Fibroblast of lung (primary cell): ENCODE measurements at places on chromosomes 1 and 21. TPM values are rescaled to one million over a fixed set of nuclear protein-coding genes. Genes with fewer than 3 reads are reported as not detected.

The SFN gene
- under 0.01 TPM in 1 of 2 replicates, not detected in the other for total RNA-seq

The SYPL2 gene
- total RNA-seq, result 0.26 and 1.7 TPM in 2 replicates

The CBR3 gene
- total RNA-seq, result 13.4 and 21.1 TPM in 2 replicates

The LEMD1 gene
- total RNA-seq, result not detected in 2 replicates

The RORC gene
- total RNA-seq, result under 0.01 and 0.17 TPM in 2 replicates

The ZC3H11A gene
- total RNA-seq, result 87.6 and 98.6 TPM in 2 replicates

The PLA2G2C gene
- not detected in 2 replicates for total RNA-seq

DNA sequence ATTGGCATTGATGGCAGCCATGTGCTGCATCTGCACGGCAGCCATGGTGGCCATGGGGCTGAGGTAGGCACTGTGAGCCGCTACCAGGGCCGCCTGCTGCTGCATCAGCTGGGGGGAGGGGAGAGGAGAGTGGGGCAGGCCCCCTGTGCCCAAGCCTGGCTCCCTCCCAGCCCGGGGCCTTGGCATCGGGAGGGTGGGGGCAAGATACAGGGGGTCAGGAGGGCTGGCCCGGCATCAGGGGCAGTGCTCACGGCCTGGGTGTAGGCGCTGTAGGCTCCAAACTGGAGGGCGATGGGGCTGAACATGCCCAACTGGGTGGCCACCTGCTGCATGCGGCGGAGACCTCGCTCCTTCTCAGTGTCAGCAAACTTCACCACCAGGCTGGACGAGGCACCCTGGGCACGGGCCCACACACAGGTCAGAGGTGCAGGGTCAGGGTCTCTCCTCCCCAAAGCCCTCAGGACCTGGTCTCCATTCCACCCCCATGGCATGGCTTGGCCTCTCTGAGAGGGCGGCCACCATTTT lies 9.0 kb downstream of the CELF3 start:
- no peak for DNase-seq

DNA sequence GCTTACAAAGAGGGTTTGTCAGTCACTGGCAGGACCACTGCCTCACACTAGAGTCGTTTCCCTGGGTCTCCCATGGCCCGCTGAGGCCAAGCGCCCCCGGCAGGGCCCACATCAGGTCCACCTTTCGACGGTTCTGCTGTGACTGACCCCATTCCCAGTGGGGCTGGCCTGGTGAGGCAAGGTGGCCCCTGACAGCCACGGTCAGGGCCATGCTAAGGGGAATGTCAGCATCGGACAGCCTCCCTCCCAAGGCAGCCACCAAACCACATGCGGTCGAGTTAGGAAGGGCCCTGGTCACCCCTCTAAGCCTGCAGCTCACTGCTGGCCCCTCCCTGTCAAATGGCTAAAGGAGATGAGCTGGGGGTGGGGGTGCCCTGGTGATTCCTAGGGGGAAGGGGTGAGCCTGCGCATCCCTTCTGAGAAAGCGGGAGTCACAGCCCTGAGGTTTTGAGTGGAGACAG lies 2.9 kb upstream of the KIF17 start:
- no peak for DNase-seq

DNA sequence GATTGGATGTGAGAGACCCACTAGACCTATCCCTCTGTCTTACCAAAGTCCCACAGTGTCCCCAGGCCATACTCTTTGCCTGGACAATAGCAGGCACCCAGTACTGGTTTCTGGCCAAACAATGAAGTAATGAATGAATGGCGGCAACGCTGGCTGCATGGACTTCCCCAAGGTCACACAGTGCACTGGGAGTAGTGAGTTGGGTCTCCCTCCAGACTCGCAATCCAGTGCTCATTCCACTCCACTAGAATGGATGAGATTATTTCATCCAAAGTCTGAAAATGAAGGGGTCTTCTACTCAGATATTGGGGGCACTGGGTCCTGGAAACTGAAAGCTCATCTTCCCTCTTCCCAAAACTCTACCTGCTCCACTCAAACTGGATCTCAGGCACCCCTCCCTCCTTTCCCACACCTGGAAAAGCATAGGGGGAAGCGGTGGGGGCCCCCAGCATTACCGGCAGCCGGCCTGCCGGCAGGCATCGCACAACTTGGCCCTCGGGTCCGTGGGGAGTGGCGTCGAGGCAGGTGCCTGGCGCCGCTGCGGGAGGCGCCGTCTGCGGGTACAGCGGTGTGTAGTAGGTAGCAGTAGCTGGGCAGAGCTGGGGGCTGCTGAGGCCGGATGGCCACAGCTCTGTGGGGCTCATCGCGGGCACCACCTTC lies 816 bp downstream of the E2F2 start:
- no peak for DNase-seq

GRCh38 chr1:53691326-53691725 lies 47.6 kb downstream of the GLIS1 start:
- DNase-seq, result no peak

GRCh38 chr1:114510274-114511031 lies 550 bp downstream of the TRIM33 start:
- DNase-seq, result peak; percentile 47

DNA sequence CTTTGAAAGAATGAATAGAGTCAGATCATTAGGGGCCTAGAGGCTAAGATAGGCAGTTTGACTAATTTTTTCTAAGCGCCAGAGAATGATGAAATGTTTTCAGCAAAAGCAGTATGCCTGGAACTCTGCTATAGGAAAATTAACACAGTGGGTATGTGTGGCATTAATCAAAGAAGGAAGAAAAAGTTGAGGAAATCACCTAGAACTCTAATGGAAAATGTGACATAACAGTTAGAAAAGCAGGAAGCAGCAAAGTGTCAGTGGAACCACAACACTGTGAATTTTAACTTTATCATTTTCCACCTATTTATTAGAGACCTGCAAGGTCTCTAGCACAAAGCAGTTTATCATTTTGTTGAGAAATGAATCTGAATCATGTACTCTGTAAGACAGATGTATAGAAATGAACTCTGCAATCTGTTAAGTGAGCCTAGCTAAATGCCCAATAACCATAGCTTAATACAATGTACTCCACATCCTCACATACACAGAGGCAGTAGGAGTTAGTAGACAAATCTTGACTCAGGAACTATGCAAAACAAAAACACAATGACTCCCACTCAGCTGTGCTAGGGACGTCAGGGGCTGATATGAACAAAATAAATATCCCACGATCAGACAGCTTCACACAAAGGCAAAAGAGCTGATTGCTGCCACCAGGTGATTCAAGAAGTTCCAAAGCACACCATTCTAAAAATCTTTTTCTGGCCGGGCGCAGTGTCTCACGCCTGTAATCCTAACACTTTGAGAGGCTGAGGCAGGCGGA lies 500.7 kb upstream of the NFIA start:
- DNase-seq, result no peak

DNA sequence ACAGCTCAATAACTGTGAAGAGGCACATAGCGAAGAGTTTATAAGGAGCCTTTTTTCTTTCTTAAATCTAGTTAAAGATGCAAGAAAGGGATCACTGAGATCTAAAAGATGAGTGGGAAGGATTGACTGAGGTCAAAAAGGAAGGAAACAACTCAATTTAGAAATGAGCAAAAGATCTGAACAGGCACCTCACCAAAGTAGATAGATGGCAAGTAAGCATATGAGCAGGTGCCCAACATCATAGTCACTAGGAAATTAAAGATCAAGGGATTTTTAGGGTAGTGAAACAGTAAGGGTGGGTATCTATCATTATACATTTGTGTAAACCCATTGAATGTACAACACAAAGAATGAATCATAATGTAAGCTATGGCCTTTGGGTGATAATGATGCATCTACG lies 44.6 kb upstream of the CSF1 start:
- DNase-seq, result no peak

GRCh38 chr1:74729741-74730478 lies 2.9 kb downstream of the CRYZ start:
- peak; percentile 43 for DNase-seq

DNA sequence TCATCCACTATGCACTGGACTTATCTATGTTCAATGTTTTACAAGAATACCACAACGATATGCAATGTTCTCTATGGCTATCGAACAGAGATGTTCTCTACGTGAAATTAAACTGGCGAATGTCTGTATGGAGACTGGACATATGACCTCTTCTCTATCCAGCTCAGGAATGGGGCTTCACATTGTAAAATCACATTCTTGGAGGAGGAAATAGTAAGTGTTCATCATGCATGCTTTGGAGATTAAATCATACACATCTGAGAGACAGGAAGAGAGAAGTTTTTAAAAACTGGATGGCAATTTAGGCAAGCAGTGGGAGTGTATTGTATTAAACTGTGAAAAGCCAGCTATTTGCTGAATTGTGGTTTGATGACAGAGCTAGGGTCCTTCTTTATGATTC lies 47.9 kb upstream of the RGL1 start:
- DNase-seq, result peak; percentile 53

- DNase-seq, result peak; percentile 89
These were observed 65.1 kb downstream of the GADD45A start for GRCh38 chr1:67749844-67750690.

DNA sequence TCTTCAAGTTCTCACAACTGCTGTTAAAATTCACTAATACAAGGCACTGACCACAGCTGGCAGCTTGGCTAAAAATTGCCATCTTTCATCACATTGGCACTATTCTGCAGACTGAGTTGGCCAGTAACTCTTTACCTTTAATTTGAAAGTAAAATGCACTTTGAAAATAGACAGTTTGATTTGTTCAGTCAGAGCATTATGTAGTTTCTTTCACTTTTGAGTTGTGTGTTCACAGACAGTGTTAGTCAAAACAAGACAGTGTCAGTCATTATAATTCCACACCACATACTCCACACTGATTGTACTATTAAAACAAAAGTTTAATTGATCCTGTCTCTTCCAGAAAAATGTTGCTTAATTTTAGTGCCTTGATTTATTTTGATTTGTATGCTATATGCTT lies 160.7 kb downstream of the SDCCAG8 start:
- no peak for DNase-seq

DNA sequence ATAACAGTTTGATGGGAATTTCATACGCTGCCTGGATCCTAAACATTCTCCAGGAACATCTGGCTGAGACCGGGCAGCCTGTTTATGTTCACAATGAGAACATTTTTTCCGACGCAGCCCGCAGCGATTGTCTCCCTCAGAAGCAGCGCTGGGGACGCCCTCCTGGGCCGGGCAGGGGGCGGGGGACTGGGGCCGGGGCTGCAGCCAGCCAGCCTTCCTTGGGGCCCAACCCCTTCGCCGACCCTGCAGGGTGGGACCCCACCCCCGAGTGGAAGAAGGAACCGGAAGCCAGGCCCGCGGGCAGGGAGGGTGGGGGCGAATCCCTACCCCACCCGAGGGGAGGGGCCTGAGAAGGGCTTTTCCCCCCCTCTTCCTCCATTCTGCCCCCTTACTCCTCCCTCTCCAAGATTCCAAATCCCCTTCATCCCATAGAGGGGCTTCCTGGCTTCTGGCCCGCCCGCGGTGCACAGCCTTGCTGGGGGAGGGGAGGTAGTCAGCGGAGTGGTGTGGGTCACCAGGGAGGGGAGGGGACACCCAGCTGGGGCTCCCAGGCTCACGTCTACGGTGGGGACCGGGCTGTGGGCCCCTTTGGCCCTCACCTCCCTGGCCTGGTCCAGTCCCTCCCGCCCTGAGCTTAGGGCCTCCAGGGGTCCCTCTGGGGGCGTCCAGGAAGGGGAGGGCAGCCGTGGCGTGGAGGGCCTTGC lies 60.6 kb downstream of the WNT9A start:
- DNase-seq, result peak; percentile 58

DNA sequence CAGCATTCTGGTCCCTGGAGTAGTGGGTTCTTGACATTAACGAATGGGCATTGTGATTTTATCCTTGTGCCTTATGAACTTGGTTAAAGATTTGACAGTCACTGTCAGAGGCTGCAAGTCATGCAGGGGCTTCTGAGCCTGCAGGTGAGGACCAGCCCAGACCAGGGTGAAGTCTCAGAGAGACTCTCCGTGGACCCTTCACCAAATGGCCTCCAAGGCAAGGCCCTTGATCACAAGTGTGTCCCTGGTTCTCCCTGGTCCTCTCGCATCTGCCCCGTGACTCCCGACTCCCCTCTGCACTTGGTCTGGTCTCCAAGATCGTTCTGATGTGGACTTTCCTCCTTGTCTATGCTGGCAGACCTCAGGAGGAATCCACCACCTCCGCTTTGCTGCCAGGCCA lies 476.5 kb upstream of the VAMP3 start:
- DNase-seq, result no peak

- no peak for DNase-seq
These were observed 59.0 kb upstream of the TEKT2 start for GRCh38 chr1:36024847-36025246.

GRCh38 chr1:188652678-188653077 lies 1823.9 kb downstream of the PLA2G4A start:
- peak; percentile 5 for DNase-seq

- peak; percentile 90 for DNase-seq
These were observed 68.6 kb upstream of the ERRFI1 start for GRCh38 chr1:8094481-8095241.

DNA sequence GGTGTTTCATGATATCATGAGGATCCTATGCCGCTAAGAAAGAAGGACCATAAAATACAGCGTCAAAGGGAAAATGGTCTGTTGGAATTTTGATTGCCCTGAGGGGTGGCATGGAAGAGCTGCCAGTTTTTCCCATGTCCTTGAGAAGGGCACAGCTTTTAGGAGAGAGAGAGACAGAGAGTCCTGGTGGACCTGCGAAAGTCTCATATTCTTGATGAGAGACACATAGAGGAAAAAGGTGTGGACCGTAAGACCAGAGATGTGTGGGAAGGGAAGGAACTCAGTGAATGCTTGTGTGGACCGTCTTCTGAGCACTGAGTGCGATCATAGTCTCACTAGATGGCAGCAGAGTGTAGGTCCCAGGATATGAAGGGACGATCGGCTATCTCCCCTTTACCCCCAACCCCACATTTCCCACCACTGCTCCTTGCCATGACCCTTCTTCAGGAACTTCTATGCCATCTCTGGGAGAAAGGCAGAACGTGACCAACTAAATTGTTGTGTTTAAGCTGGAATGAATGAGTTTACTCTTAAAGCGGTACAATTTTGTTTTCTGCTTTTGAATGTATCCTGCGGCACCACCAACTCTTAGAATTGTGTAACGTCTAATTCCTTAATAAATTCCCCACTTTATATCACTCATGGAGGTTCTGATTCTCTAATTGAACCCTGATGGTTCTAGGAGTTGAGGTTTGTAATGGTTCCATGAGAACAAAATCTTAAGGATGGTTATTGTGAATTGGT lies 117.7 kb downstream of the CTH start:
- DNase-seq, result peak; percentile 33

DNA sequence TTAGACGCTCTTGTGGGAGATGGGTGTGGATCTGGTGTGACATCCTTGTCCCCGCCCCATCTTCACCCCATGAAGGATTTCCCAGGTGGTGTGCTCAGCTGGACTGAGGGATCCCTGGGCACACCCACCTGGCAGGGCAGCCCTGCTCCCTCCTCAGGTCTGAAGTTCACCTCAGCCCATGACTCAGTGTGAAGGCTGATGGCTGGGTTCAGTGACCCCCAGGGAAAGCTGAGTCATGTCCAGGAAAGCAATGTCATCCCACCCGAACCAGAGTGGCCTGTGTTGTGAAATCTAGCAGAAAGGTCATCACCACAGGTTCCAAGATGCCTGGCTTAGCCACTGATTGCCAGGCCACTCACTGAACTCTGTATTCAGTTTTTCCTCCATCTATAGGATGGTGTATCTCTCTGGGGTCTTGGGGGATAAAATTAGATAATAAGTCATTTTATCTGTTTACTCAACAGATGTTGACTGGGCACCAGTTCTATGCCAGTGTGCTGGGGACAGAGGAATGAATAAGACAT lies 97.7 kb upstream of the JUN start:
- peak; percentile 64 for DNase-seq
